ENCODE measurements at places on chromosomes 3 and 15.

DNA sequence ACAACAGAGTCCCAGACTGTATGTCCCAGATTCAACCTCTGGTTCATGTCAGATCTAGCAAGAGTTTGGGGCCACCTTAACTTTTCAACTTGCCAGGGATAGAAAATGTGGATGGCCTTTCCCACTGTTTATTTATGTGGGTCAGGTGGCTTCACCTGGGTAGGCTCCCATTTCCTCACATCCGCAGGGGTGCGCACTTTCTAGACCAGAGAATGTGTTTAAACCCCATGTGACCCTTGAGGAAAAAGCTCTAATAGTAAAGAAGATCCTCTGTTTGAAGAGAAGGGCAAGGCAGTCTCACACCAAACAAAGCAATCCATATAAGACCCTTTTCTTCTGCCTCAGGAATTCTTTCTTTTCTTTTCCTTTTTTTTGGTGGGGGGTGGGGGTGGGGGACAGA is 167.2 kb upstream of the TSC22D2 start:
- DNase-seq: no peak

DNA sequence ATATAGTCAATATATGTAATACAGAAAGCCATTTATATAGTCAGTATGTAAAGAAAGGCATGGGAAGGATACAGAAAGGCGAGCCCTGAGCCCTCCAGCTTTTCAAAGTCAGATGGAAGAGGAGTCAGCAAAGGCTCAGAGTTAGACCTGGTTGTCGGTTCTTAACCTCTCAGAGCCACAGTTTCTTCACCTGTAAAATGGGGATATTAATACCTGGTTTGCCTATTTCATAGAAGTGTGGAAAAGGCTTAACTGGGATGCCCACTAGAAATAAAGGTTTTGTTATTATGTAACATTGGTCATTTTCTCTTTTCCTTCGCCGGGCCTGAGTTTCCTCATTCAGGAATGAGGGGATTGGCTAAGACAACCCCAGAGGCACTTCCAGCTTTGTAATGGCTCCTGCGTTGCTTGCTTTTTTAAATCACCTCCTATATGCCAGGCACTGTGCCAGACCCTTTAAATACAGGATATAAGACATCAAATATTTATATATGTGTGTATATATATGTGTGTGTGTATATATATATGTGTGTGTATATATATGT is 2.4 kb downstream of the CRELD1 start:
- no peak for DNase-seq

GRCh38 chr3:80213086-80213485 is 445.3 kb upstream of the ROBO1 start:
- no peak for DNase-seq

- DNase-seq: no peak
Measured at GRCh38 chr3:139198186-139198585, 145.6 kb upstream of the MRPS22 start.

DNA sequence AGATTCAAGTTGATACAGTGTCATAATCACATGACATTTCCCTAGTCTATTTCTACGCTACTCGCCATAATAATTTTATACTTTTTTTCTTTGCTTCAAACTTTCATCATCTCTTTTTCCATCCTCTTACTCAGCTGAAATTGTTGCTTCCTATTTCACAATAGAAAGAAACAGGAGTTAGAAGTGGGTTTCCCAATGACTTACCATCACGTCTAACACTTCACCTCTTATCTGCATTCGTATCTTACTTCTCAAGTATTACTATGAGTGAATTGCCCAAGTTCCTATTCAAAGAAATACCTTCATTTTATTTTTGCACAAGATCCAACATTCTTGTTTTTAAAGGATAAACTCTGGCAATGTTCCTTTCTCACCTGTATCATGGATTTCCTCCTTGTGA is 1539.9 kb downstream of the SI start:
- no peak for DNase-seq

GRCh38 chr3:52310861-52311575 is 5.1 kb upstream of the DNAH1 start:
- no peak for DNase-seq

- no peak for DNase-seq
Measured at GRCh38 chr15:97114900-97115760, 784.6 kb downstream of the NR2F2 start.

- DNase-seq: no peak
Measured at GRCh38 chr3:149489060-149489690, 14.7 kb downstream of the TM4SF4 start.

- no peak for DNase-seq
Measured at GRCh38 chr3:184578822-184579221, 17.2 kb downstream of the EPHB3 start.

DNA sequence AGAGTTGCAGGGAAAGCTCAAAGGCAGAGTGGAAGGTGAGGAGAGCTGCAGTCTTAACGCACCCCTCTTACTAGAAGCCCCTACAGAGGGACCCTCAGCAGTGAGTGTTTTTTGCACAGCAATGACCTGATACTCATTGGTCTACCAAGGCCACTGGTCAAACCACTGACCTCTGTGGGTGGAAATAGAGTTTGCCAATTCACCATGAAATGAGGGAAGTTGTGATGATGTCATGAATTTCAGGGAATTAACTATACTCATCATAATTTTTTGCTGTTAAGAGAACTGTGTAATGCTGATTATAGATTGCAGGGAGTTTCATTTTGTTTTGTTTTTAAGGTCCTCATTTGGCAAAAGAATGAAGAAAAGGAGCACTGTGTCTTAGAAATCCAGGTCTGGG is 101.7 kb upstream of the SMAD3 start:
- DNase-seq: no peak

DNA sequence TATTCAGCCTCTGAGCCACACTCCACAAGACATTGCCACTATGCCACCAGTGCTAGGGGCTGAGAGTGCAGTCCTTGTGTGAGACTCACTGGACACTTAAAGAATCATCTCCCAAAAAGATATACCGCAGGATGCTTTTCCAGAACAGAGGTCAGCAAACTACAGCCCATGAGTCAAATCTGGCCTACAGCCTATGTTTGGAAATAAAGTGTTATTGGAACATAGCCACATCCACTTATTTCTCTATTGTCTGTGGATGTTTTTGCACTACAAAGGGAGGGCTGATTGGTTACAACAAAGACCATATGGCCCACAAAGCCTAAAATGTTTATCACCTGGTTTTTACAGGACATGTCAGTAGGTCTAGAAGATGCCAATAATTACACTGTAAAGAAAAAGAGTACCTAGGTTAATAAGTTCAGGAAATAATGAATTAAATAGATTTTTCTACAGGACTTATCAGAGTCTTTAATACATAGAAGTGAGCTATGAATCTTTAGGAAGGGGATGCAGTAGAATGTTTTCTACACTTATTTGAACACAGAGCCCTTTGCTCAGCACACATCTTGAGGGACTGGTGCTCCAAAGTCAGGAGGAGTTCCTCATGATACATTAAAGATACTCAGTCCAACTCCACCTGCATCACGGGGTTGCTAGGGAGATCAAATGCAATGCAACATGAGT is 26.3 kb downstream of the SRGAP3 start:
- DNase-seq: no peak

DNA sequence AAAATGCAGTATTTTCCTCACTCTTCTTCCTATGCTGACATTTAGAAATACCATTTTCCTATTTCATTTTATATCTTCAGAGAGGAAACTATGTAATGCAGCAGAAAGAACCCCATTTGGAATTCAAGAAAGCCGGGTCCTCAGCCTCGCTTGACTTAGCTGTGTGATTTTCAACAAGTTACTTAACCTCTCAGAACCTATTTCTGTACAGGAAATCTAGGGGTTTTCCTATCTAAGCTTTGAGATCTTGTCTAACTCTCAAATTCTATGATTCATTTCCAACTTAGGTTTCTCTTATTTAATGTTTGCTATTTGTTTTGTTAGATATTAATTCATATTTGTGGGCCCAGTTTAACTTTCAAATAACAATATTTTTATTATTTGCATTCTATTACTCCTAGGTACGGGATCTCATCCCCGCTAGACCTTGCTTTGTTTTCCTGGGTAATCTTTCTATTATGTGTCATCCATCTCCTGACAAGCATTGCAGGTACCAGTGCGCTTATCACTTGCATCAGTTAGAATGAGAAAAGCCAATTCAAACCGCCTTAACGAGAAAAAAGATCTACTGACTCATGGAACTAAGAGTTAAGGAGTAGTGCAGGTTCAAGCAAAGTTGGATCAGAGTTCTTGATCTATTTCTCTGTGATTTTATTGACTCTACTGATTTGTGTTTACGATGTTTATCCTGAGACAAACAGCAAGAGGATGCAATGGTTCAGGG is 70.6 kb upstream of the BHLHE40 start:
- no peak for DNase-seq

DNA sequence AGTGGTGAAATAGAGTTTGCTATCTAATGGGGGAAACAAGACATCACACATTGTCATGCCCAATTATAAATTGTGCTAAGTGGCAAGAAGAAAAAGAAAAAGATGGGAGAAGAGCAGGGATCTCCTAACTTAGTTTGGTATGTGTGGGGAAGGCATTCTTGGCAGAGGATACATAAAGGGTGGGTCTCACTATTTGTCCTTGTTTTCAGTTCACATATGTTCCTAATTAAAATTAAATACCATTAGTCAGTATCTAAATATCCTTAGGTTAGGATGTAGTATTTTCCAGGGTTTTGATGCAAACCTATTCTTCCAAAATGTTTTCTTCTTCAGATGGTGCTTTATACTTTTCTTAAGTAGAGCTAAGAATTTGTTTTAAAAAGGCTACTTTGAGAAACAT is 173.7 kb downstream of the B3GALNT1 start:
- no peak for DNase-seq

DNA sequence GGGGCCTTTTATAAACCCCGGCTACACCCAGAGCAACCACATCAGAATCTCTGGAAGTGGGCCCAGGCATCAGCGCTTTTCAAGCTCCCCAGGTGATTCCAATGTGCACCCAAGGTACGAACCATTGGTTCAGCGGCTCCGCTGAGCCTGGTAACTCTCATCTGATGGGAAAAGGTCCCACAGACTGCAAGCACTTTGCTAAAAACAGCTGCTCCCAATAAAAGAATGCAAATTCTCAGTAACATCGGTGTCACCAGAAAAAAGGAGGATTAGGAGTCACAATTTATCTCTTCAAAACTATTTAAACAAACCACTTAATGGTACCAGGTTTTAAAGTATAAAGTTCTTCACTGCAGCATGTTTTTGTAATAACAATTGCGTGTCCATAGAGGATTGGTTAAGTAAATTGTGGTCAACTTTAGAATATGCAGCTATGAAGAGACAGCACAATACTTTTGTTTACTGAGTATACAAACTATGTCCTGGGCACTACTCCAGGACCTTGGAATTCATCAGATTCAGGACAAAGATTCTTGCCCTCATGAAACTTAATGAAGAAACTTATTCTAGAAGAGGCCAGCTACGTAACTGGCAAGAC is 660.7 kb upstream of the ADAMTS9 start:
- DNase-seq: no peak

DNA sequence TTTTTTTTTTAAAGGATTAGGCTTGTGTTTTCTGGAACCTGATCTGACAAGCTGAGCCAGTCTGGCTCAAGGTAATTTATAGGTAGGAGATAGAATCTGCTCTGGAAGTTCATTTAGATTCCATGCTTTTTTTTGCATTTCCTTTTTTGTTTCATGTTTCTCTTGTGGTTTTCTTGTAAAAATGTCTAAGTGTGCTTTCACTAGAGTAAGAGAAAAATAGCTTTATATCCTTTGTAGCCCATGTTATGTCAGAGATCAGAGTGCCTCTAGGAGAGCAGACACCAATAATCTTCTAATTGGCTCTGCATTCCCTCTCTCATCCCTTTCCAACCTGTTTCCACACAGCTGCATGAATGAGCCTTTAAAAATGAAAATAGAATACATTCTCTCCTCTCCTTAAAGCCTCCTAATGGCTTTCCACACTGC is 389.8 kb upstream of the KCNMB2 start:
- no peak for DNase-seq

GRCh38 chr15:93417156-93417555 is 328.1 kb upstream of the RGMA start:
- no peak for DNase-seq

- DNase-seq: no peak
Measured at GRCh38 chr15:45169608-45170480, 17.9 kb downstream of the SHF start.

GRCh38 chr3:160196511-160197104 is 28.6 kb upstream of the C3orf80 start:
- DNase-seq: no peak

GRCh38 chr3:118267588-118267987 is 767.1 kb downstream of the IGSF11 start:
- no peak for DNase-seq

GRCh38 chr3:133561679-133562078 is 11.8 kb upstream of the CDV3 start:
- no peak for DNase-seq

GRCh38 chr15:99249270-99249841 is at the start of gene TTC23:
TTC23 (minus strand) TSS chr15:99249581; CDS start chr15:99228712, 20,869 bp downstream.
- DNase-seq: peak; percentile 56

- DNase-seq: no peak
Measured at GRCh38 chr15:26260517-26261133, 397.5 kb upstream of the ATP10A start.

GRCh38 chr3:58586776-58587192 is 9.6 kb upstream of the FAM107A start:
- no peak for DNase-seq

GRCh38 chr3:59268170-59268569 is 218.3 kb upstream of the CFAP20DC start:
- peak; percentile 24 for DNase-seq

DNA sequence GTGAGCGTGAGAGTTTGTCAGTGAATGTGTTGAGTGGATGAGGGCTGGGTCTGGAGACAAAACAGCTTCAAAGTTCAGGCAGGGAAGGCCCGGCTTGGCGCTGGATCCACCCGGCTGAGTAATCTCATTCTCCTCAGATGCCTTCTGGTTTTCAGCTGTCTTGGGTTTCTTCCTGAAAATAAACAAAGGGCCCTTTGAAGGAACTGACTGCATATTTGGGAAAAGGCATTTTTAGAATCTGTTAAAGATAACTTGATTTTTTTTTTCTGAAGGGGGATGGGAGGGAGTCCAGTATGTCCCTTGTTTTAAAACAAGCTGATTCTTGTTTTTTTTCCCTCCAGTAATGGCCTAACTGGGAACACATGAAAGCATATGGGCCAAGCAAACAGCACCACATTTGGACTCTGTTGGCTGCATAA is 86.4 kb downstream of the TIGIT start:
- DNase-seq: peak; percentile 63

DNA sequence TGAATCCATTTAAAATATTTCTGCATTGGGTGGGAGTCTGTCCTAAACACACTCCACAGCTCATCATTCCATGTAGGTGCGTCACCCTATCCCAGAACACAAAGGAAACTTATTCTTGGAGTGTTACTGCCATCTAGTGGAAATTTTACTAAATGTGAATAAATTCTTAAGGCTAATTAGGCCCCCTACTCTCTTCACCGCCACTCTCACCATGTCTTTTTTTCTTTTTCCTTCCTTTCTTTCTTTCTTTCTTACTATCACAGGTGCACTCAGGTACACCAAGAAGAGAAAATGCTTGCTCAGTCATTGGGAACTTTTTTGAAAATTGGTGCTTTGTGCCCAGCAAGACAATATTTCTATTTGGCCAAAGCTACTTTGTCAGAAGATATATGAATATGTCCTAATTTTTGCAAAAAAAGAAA is 26.4 kb upstream of the ATP8B4 start:
- DNase-seq: no peak

GRCh38 chr3:2701471-2701870 is 408.7 kb downstream of the IL5RA start:
- no peak for DNase-seq

All from non-pigmented ciliary epithelial cell (primary cell).